ENCODE measurements at places on chromosomes 6 and 20. TPM values are rescaled to one million over a fixed set of nuclear protein-coding genes. Genes with fewer than 3 reads are reported as not detected.

Gene HTR1B
- 2.3 TPM for total RNA-seq

Gene ERVFRD-1
- 1.2 TPM for total RNA-seq

Gene PGC
- total RNA-seq, result 7,987 TPM

Gene ADTRP
- 22.8 TPM for total RNA-seq

Gene RIPOR3
- 15.6 TPM for total RNA-seq

Gene SLC9A8
- 14.0 TPM for total RNA-seq

Gene LRRC73
- not detected for total RNA-seq
